Thyroid gland (tissue), 4 donors: ENCODE measurements at places on chromosomes 7 and 10. TPM values are rescaled to one million over a fixed set of nuclear protein-coding genes. Genes with fewer than 3 reads are reported as not detected.

DNA sequence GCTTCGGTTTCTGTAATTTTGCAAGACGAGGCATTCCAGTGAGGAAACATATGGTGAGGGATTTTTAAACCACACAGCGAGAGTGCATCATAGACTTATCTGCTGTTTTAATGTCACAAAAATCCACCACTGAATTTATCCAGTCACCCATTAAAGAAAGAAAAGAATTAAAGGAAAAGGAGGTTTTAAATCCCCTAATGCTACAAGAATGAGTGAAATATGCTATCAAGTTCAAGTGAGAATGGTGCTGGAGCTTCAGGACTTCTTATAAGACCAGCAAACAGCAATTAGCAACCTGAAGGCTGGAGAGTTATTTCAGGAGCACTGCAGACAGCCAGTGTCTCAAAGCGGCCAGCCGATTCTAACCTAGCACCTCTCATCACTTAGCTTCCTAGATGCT is 439.1 kb upstream of the MGMT start:
- H3K36me3 ChIP-seq: no peaks in the 10 kb centered on the region
- H3K4me3 ChIP-seq: no peak overlapping the region
- H3K27ac ChIP-seq: no peak overlapping the region
- H3K27me3 ChIP-seq: no peaks in the 10 kb centered on the region

- H3K27ac ChIP-seq: no peak overlapping the region
- H3K4me3 ChIP-seq: no peak overlapping the region
- no peaks in the 10 kb centered on the region for H3K27me3 ChIP-seq
- no peaks in the 10 kb centered on the region for H3K36me3 ChIP-seq
Measured at GRCh38 chr7:75808106-75808505, 5.5 kb downstream of the CCL24 start.

- H3K27me3 ChIP-seq: no peaks in the 10 kb centered on the region
- H3K27ac ChIP-seq: peak overlapping the region; percentile 69
- H3K4me3 ChIP-seq: no peak overlapping the region
- H3K36me3 ChIP-seq: no peaks in the 10 kb centered on the region
Measured at GRCh38 chr10:62082729-62083411, 181.4 kb downstream of the ARID5B start.

- H3K27ac ChIP-seq: no peak overlapping the region
- no peaks in the 10 kb centered on the region for H3K4me1 ChIP-seq
- no peaks in the 10 kb centered on the region for H3K27me3 ChIP-seq
- DNase-seq: no peak
- H3K36me3 ChIP-seq: no peaks in the 10 kb centered on the region
Measured at GRCh38 chr10:133196221-133196915, 33.6 kb upstream of the UTF1 start.

GRCh38 chr10:104325436-104326435 is 12.5 kb downstream of the ITPRIP start:
- no peak overlapping the region for H3K4me3 ChIP-seq
- peak; percentile 85 for DNase-seq
- no peaks in the 10 kb centered on the region for H3K36me3 ChIP-seq
- peak overlapping the region; percentile 92 for H3K27ac ChIP-seq

The CNPY1 gene
- not detected for total RNA-seq
